ENCODE measurements at places on chromosomes 1 and 21. TPM values are rescaled to one million over a fixed set of nuclear protein-coding genes. Genes with fewer than 3 reads are reported as not detected.

GRCh38 chr21:37546949-37547614, 180.5 kb downstream of the DYRK1A start:
- peak; percentile 21 for DNase-seq

DNA sequence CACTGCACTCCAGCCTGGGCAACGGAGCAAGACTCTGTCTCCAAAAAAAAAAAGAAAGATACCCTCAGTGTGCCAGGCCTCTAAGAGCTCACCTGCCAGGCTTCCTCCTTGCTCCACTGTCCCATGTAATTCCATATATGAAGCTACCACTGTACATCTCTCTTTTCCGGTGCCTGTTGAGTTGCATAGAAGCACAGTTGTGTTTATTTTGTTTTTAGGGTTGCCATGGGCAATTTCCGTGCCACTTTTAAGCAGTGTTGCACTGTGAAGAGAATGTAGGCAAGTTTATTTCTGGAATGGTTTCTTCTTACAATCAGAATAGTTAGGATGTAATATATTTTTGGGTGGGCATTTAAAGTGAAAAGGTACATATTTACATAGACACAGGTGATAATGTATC, 23.3 kb downstream of the MR1 start:
- DNase-seq: no peak

DNA sequence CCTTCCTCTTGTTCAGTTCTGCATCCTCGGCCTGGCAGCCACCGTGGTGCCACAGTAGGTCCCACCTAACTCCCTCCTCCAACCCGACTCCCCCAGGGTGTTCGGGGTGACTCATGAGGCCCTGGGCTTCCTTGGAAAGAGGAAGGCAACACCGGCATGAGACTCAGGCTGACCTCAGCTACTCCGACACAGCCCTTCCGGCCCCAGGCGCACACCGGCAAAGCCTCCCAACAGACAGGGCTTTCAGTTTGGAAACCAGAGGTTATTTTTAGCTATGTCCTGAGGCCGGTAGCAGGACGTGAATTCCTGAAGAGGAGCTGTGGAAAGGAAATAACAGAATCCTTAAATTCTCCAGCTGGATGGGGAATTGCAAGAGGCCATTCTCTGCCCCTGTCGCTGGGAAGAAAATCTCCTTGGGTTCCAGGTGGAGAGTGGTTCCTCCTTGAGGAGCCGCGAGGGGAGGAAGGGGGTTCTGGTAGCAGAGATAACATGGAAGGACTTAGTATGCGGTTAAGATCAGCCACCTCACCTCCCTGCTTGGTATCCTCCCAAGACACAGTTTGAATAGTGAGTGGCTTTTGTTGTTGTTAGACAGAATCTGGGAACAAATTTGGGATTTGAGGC, 24.4 kb downstream of the PLXNA2 start:
- peak; percentile 59 for DNase-seq

DNA sequence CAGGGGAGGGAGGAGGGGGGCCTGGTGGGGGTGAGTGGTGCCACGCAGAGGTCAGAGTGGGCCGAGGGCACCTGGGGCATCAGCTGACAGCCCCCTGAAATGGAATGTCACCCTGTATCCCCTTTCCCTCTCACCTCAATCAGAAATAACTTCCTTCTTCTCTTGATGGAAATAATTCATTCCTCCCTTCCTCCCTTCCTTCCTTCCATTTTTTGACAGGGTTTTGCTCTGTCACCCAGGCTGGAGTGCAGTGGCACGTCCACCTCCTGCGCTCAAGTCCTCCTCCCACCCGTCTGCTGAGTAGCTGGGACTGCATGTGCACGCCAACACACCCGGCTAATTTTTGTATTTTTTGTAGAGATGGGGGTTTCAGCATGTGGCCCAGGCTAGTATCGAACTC, 48.4 kb upstream of the LRRC3 start:
- no peak for DNase-seq

DNA sequence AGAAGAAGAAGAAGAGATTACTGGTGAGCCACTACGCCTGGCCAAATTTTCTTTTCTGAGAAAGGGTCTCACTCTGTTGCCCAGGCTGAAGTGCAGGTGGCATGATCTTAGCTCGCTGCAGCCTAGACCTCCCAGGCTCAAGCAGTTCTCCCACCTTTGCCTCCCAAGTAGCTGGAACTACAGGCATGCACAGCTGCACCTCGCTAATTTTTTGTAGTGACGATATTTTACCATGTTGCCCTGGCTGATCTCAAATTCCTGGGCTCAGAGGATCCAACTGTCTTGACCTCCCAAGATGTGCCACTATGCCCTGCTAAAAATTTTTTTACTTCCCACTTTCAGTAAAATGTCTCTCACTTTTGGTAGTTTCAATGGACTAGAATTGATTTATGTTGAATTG, 24.4 kb downstream of the TMEM200B start:
- no peak for DNase-seq

DNA sequence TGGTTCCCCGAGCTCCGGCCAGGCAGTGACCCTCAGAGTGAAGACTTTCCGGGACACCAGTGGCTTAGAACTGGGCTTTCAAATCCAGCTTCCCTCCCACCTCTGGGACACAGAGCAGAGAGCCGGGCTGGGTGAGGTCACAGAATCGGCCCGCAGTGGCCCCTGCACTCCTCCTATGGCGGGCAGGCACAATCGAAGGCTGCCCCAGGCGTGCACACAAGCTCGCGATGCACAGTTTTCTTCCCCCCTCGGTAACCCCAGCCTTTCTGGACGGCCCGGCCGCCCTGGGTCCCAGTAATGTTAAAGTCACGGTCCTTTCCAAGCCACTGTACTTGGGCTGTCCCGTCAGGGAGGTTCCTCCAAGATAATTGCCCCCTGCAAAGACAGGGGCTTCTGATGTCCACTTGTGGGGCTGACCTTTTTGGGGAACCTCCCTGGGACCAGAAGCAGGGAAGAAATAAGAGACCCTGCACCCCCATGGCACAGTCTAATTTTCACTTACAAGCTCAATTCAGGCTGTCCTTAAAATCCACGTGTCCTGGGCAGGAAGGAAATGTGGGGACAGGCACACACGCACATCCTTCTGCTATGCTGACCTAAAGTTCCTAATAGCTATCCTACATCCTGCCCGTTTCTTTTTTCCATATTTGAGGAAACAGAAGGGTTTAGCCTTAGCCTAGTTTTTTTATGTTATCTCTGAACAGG, 13.7 kb downstream of the TFF3 start:
- DNase-seq: no peak

GRCh38 chr1:55445416-55445815, 230.3 kb upstream of the USP24 start:
- no peak for DNase-seq

DNA sequence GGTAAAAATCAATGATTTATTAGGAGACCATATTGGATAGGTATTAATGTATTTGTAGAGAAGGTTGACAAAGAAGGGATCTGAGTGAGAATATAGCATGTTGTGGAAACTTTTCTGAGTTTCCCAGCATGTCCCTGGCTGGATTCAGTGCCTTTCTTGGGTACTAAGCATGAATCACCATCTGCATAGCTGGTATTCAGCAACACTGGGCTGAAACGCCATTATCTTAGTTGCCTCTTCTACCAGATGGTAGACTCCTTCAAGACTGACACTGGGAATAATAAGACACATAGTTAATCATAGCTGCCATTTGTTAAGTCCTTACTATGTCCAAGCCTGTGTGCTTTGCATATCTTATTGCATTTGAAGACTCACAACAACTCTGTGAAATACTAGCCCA, 45.5 kb downstream of the ATP5PF start:
- DNase-seq: no peak

DNA sequence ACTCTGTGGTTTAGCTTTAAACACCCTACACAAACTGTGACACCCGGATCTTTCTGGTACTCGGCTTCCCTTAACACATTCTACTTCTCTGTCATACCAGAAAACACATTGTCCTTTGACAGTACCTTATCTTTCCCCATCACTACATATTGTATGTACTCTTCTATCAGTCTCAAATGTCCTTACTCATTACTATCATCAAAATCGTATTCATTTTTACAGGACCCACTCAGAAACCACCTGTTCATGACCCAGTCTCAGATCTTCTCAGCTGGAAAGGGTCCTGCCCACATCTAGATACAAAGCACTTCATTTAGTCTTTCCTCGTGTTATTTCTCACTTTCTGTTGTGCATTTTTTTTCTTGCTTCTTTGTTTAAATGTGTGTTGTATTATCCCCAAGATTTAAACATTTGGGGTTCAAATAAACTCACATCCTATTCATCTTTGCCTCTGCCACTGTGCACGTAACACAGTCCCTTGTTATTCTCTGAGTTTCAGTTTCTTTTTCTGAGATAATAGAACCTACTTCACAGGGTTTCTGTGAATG, 27.7 kb downstream of the CD34 start:
- no peak for DNase-seq

- no peak for DNase-seq
These were observed 31.8 kb downstream of the KCNK2 start for GRCh38 chr1:215114154-215114933.

DNA sequence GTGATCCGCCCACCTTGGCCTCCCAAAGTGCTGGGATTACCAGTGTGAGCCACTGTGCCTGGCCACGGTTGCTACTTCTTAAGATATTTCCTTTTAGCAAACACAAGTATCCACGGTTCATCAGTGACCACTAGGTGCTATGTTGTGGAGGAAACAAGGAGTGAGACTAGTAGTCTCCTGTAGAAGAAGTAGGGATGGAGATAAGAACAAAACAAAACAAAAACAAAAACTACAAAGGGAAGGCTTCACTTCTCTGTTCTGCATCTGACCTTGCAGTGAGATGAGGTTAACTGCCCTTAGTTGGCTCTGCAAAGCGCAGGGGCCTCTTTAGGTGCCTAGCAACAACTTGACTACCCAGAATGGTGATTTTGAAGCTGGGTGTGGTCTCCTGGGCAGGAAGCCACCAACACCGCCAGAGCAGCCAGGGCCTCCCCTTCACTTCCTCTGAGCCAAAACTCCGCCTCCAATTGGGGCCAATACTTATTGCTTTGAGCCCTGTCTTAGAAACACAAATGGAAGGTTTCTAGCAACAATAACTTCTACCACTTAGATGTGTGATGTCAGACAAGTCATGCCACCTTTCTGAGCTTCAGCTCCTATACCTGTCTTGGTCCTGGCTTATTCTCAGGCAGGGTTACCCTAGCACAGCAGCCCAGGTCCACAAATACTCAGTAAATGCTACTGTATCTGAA, 12.8 kb upstream of the CDC42 start:
- DNase-seq: peak; percentile 42

GRCh38 chr1:31401241-31401640, 11.8 kb upstream of the SERINC2 start:
- no peak for DNase-seq

DNA sequence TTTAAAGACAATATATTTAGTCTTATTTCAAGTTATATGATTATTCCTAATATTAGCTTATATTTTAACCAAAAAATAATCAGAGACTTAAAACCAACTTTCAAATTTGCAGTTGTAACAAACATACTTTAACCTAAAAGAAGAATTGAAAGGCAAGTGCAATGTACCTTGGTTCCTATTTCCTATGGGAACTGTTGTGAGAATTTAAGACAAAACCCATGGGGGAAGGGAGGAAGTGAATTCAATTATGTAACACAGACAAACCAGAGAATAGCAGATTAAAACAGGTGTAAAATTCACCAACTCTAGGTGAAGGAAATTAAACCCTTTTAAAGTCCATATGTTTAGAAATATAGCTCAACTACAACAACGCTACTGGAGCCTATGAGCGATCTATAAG, 22.6 kb upstream of the CR2 start:
- no peak for DNase-seq

DNA sequence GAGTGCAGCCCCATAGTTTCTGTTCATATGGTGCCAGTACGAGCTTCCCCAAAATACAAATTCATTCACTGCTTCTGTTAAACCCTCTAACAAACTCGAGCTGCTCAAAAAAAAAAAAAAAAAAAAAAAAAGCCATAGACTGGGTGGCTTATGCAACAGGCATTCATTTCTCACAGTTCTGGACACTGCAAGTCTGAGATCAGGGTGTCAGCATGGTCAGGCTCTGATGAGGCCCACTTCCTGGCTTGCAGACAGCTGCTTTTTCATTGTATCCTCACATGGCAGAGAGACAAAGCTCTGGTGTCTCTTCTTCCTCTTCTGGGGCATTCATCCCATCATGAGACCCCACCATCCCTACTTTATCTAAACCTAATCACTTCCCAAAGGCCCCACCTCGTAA, 121.6 kb downstream of the PTBP2 start:
- no peak for DNase-seq

GRCh38 chr1:84849357-84849975, 43.5 kb downstream of the LPAR3 start:
- no peak for DNase-seq

DNA sequence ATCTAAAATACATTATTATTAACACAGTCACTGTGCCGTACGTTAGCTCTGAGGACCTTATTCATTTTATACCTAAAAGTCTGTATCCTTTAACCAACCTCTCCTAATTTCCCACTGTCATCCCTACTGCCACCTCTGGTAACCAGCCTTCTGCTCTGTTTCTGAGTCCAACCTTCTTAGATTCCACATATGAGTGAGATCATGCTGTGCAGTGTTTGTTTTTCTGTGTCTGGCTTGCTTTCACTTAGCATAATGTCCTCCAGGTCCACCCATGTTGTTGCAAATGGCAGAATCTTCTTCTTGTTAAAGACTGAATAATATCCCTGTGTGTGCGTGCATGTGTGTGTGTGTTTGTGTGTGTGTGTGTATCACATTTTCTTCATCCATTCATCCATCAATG, 64.2 kb downstream of the ETS2 start:
- no peak for DNase-seq

- DNase-seq: no peak
These were observed 10.6 kb downstream of the GFI1 start for GRCh38 chr1:92476071-92476631.

- DNase-seq: peak; percentile 38
These were observed 35.0 kb upstream of the VWA5B1 start for GRCh38 chr1:20255666-20256065.

OPTC gene
- total RNA-seq: not detected

FCRL2 gene
- not detected for total RNA-seq

OR2L3 gene
- total RNA-seq: not detected

LAMC2 gene
- 0.08 TPM for total RNA-seq

ZYG11A gene
- not detected for total RNA-seq

SELL gene
- 2.5 TPM for total RNA-seq

KCNJ15 gene
- total RNA-seq: 0.42 TPM

ECM1 gene
- total RNA-seq: 14.0 TPM

SLC35A3 gene
- 6.3 TPM for total RNA-seq

VWA5B1 gene
- total RNA-seq: not detected

VCAM1 gene
- 36.4 TPM for total RNA-seq

GJA4 gene
- total RNA-seq: 21.3 TPM

LIN9 gene
- 1.8 TPM for total RNA-seq

RHBDL2 gene
- not detected for total RNA-seq

KCND3 gene
- total RNA-seq: 3.2 TPM

CRYBG2 gene
- 0.17 TPM for total RNA-seq
